HS-27A (cell line): ENCODE measurements at places on chromosomes 5 and 9.

GRCh38 chr5:95440825-95441224 lies 49.7 kb downstream of the FAM81B start:
- no peak for DNase-seq

- no peak for DNase-seq
Measured at GRCh38 chr5:147418613-147419012, 91.3 kb downstream of the DPYSL3 start.

GRCh38 chr9:2193552-2193951 lies 178.4 kb downstream of the SMARCA2 start:
- no peak for DNase-seq

GRCh38 chr9:91571036-91571435 lies 147.4 kb upstream of the NFIL3 start:
- no peak for DNase-seq

- DNase-seq = no peak
Measured at GRCh38 chr5:59287361-59287760, 606.2 kb downstream of the PDE4D start.

DNA sequence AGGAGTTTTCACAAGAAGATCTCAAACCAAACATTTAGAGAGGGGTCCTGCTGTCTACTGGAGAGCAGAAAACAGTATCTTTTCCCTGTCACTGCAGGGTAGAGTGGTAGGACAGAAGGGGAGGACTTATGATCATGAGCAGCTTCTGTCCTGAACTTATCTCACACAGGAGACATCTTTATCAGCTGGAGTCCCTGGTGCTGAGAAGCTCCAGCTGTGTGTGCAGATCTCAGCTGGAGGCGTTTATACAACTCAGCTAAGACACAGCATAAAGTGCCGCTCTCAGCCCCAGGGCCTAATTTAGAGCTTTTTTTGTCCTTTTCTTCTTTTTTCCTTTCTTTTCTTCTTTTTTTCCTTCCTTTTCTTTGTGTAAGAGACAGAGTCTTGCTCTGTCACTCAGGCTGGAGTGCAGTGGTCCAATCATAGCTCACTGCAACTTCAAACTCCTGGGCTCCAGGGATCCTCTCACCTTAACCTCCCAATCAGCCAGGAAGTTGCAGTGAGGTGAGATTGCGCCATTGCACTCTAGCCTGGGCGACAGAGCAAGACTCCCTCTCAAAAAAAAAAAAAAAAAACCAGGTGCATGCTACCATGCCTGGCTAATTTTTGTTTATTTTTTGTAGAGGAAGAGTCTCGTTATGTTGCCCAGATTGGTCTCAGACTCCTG lies 31.9 kb downstream of the CCDC125 start:
- no peak for DNase-seq

DNA sequence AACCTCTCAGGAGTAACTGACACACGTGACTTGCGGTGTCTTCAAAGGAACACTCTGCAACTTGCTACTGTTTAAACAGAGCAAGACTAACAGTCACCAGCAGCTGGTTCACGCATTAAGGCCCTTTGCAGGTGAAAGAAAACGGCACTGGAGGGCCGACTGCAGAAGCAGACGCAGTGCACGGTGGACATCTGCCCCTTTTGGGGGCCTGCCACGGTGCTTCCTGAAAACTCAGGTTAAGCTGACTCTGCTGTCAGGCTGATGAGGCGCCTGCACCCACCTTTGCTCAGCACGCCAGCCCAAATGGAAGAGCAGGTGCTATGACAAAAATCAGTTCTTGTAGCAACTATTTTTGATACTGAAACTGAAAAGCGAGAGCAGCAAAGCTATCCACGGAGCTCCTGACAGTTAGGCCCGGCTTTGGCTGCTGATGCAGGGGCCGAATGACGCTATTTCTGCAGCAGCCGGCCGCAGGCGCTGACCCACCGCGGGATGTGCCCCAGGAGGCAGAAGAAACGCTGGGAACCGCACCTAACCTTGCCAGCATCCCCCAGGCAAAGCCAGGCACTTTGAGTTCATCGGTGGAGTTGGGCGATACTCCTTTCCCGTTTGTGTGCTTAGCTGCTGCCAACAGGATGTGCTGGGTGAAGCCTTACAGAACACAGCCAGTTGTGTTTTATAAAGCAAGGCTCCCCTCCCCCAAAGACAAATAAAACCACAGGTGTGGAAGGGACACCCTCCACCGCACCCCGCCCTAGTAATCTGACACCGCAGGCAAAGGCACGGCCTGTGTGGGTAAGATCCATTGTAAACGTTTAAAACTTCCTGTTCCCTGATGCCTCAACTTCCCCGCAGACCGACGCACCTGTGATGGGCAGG lies 21.1 kb upstream of the TERT start:
- no peak for DNase-seq

DNA sequence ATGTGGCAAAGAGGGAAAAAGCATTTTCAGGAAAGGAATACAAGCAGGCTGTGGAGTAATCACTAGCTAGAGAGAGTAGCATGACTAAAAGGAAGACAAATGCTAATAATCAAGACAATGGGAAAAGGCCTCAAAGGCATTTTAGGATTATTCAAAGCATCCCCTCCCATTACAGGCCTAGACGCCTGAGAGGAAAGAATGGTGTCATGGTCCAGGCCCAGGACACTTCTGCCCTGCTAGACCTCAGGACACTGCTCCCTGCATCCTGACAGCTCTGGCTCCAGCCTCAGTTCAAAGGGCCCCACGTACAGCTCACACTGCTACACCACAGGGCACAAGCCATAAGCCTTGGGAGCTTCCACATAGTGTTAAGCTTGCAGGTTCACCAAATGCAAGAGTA lies 40.8 kb upstream of the SHISAL2B start:
- no peak for DNase-seq

- DNase-seq = no peak
Measured at GRCh38 chr9:31950756-31951155, 433.7 kb upstream of the ACO1 start.

GRCh38 chr9:102445181-102445747 lies 549.9 kb upstream of the CYLC2 start:
- DNase-seq = no peak

GRCh38 chr9:76181781-76182180 lies 212.4 kb downstream of the RFK start:
- DNase-seq = no peak

- no peak for DNase-seq
Measured at GRCh38 chr5:175746851-175747250, 89.0 kb downstream of the HRH2 start.

DNA sequence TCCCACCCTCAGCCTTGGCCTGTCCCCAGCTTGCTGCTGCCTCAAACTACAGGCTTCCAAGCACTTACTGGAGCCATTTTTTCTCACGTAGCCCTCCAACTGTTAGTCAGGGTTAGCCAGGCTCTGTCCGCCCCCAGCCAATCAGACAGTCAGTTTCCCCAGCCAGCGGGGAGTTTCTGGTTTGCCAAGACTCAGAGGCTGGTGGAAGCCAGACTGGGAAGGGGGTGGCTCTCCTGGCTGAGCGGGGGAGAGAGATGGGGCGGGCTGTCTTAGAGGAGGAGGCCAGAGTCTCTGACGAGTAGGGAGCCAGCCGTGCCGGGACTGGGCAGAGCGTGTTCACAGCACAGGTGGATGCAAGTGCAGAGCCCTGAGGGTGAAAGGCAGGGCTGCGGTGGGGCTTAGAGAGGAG lies 15.3 kb downstream of the PROP1 start:
- no peak for DNase-seq

DNA sequence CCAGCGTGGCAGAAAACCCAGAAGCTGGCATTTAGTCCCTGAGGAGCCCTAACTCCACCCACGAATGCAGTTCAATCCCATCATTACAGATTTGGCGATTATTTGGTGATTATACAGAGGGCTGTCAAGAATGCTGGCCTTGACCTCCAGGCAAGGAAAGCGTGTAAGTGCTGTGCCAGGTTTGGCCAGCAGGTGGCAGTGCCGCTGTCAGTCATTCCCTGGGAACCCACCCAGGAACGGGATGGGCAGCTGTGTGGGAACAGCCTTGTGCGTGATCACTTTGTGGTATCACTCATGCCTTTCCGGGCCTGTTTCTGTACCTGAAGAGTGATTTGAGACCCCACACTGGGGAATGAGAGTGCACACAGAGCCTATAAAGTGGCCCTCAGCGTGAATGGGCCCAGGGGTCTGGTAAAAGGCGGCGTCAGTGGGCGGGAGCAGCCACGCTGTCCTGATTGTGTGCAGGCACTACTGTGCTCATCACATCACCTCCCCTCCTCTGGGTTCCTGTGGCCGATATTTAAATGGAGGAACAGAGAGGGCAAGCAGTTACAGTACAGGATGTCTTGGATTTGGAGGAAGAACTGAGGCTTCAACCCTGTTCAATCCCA lies 215.6 kb downstream of the ROR2 start:
- no peak for DNase-seq

GRCh38 chr5:108749128-108749861 lies 1.6 kb downstream of the FER start:
- DNase-seq = no peak

GRCh38 chr9:90307891-90308290 lies 334.7 kb downstream of the DIRAS2 start:
- DNase-seq = no peak

GRCh38 chr5:102777099-102777498 lies 22.0 kb downstream of the PAM start:
- DNase-seq = no peak

- no peak for DNase-seq
Measured at GRCh38 chr5:14118551-14119320, 24.4 kb upstream of the TRIO start.

GRCh38 chr5:140821375-140822280 lies at the start of gene PCDHA5:
TSS of gene PCDHA5 (plus strand) at chr5:140821613.
- DNase-seq = no peak

- DNase-seq = no peak
Measured at GRCh38 chr9:117677572-117677971, 26.6 kb upstream of the TLR4 start.

- no peak for DNase-seq
Measured at GRCh38 chr9:130983970-130984369, 25.0 kb upstream of the LAMC3 start.

DNA sequence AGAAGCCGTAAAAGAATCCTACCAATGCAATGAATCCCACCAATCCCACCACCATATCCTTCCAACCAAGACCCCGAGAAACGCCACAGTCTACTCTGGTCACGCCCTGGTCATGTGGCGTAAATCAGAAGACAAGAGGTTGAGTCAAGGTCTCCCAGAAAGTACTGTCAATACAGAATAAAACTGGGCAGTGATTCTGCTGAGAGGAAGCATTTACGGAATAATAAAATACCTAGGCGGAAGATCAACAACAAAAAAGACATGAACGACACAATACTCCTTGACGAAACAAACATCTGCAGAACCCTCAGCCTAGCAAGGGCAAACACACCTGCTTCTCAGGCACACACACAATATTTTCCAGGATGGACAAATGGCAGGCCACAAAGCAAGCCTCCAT lies 62.8 kb downstream of the GOLM1 start:
- DNase-seq = no peak
